Prostate gland (tissue), 2 donors: ENCODE measurements at places on chromosomes 5 and 9.

GRCh38 chr9:13705373-13705772 lies 425.9 kb upstream of the MPDZ start:
- DNase-seq: no peak

DNA sequence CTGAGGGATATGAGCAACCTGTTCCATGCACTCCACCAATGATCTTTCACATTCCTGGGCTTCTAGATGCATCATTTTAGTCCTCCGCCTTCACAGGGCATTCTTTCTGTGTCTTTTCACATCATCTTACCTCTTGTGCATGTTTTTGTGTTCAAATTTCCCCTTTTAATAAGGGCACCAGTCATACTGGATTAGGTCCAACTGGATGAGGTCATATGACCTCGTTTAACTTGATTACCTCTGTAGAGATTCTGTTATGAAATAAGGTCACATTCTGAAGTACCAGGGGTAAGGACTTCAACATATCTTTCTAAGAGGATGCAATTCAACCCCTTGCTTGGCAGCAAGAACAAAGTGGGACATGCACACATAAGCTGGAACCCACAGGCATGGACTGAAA lies 335.3 kb upstream of the TLE4 start:
- DNase-seq: no peak

DNA sequence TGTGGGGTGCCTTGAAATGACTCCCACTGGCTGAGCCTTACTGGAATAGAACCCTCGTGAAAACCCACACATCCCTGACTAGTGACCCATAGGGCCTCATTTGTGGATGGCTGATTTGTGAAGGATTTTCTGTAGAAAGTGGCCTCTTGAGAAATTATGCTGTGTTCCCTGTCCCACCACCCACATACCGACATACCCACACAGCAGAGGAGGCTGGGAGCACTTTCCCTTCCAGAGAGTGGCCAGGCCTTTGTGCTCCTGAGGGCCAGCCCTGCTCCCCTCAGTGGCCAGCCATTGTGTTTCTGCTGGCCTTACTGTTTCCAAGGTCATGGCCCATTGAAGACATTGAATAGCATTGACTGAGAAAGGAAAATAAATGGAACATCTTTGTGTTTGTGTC lies 29.6 kb downstream of the IL9 start:
- no peak for DNase-seq

DNA sequence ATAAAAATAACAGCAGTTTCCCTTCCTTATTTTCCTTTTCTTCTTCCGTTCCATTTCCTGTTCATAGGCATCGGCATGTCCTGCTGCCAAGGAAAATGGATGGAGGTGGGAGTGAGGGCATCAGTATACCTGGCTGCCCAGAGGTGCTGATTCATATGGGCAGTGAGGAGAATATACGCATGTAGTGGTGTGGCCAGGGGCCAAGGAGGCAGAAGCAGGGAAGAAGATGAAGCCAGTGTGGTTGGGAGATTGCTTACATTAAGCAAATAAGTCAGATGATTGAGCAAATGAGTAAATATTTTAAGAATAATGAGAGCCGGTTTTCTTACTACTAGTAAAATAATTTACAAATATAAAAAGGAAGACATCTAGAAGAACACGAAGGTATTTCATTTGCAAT lies 344.9 kb upstream of the PAPPA start:
- no peak for DNase-seq

DNA sequence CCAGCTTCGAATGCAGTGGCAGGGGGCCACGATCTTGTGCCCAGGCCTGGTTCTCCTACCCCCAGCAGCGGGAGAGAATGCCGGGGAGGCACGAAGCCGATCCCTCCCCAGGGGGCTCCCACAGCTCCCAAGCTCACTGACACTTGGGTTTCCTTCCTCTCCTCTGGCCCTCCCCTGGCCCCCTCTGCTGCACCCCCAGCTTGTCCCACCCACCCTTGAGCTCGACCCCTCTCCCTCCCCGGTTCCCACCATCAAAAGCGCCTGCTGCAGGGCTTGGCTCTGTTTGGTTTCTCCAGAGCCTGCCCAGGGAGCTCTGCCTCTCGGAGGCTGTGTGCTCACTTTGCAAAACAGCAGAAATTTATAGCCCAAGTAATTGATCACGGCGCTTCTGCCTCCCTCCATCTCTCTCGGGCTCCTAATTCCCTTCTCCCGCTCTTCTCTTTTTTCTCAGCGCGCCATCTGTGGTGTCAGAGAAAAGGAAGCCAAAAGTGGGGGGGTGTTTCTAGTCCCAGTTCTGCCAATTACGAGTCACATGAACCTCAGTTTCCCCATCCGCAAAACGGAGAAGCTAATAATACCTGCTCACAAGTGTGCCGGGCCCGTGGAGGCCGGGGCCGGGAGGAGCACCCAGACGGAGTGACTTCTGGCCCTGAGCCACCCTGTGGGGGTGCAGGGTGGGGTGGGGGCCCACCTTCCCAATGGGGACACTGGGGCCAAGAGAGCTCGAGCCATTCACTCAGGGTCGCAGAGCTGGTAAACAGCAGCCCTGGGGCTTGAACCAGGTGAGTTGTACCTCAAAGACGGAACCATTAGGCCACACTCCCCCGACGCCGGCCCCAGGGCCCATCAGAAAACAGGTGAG lies 141.2 kb upstream of the IER5L start:
- DNase-seq: no peak

- no peak for DNase-seq
Measured at GRCh38 chr9:9173264-9173663, 1373.7 kb upstream of the DMAC1 start.

DNA sequence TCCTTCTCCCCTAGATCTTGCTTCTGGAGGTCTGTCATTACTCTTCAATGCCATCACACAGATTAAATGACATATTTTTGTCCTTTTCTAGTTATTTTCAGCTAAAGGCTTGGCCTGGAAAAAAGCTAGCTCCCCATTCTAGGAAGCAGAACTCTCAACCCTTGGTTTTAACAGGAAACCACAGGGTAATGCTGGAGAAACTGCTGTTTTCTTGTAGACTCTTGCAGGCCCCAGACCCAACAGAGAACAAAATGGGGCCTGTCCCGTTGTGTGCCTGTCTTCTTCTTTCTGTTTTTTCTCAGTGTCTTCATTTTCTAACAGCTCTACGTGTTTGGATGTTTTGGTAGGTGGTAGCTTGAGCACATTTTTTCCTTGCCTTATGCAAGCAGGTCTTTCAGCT lies 21.5 kb downstream of the DCANP1 start:
- DNase-seq: no peak

- DNase-seq: no peak
Measured at GRCh38 chr9:81430727-81431126, 258.6 kb downstream of the TLE1 start.
